Suppressor macrophage (primary cell): ENCODE measurements at places on chromosomes 5 and 9.

DNA sequence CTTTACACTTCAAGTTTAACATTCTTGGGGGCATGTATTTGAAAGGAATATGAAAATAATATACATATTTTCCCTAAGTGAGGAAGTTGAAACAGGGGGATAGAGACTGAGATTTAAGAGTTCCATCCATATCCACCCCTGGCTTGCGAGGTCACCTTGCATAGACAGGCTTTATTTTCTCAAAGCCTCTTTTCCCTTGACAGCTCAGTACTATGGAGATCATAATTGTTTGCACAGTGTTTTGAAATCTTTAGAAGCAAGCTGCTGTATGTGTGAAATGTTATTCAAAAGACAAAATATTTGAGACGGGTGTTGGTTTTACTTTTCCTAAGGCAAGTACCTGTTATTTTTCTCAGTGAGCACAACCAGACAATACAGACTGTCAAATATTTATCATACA lies 163.1 kb downstream of the LRRC70 start:
- no peak for DNase-seq

- DNase-seq: peak; percentile 92
Observed at GRCh38 chr5:1564182-1564748, 40.5 kb upstream of the LPCAT1 start.

DNA sequence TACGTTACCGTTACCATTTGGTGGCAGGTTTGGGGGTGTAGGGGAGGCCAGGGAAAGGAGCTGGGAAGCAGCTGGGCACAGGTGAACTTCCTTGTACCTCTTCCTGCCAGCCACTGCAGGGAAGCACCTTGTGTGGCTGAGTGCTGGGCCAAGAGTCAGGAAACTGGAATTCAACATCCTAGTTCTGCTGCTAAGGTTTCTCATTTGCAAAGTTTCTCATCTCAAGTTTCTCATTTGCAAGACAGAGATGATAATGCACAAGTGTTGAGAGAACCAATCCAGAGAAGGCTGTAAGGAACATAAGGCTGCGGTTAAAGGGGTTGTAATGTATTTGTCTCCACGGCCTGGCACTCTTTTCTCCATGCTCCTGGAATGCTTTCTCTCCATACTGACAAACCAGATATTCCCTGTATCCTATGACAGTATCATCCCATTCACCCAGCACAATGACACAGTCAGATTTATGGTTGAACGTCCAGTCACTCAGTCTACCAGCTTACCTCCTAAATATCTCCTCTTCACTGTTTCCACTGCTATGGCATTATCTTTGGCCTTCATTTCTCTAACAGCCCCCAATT lies 33.6 kb upstream of the LARP1 start:
- DNase-seq: no peak

GRCh38 chr5:169142264-169142970 lies 158.5 kb downstream of the SLIT3 start:
- no peak for DNase-seq

DNA sequence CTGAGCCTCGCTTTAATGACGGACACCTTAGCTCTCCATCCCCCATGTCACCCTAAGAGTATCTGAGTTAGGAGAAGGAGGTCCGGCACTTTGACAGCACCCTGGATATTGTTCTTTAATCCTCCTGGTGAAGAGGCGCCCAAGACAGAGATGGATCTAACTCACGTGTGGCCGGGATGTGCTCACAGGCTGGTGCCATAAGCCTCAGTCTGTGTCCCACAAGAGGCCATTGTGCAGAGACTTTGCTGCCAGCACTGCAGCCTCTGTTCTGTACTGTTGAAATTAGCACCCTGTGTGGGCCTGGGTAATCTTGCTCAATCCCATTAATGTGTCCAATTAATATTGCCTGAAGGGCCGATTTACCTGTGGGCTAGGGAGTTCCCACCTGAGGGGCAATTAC lies 37.7 kb downstream of the NXNL2 start:
- DNase-seq: no peak
